NCI-H774 (cell line): ENCODE measurements at places on chromosomes 13 and 19.

DNA sequence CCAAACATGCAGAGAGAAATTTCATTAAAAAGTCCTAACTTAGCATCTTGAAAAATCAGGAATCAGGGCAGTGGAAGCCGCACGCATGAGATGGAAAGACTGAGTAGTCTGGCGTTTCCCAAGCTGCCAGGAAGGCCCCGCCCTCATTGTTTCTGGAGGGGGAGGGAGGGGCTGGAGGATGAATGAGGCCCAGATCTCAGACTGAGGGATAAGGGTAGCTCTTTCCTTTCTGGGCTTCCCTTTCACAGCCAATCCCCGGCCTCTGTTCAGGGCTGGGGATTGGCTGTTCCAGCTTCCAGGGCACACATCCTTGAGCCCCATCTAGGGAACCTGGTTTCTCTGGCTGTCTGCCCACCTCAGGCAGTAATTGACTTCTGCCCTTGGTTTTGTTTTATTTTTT lies 7.3 kb downstream of the C19orf53 start:
- DNase-seq = peak; percentile 39

- no peak for DNase-seq
Observed at GRCh38 chr19:16566161-16566560, 6.1 kb downstream of the SLC35E1 start.

GRCh38 chr19:17424743-17425365 lies 5.0 kb downstream of the MVB12A start:
- DNase-seq = no peak

GRCh38 chr19:44476559-44477408 lies 23.5 kb downstream of the ZNF180 start:
- no peak for DNase-seq
